Spinal cord (tissue), 10 donors: ENCODE measurements at places on chromosomes 13 and 19.
A peak's percentile ranks its signal among the peaks of the same experiment; 100 is the strongest.

- no peak for DNase-seq
Measured at GRCh38 chr13:33341861-33342452, 56.4 kb upstream of the STARD13 start.

DNA sequence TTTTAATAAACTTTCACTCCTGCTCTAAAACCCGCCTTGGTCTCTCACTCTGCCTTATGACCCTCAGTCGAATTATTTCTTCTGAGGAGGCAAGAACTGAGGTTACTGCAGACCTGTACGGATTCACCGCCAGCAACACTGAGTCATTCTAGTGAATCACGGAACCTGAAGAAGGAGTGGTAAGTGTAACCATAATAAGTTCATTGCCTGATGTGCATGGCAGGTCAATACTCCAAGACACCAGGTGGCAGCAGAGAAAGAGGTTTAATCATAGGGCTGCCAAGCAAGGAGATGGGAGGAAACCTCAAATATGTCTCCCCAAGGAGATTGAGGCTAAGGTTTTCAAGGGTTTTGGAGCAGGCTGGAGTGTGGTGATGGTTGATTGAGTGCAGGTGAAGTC, 204.3 kb upstream of the IPO5 start:
- no peak for DNase-seq

DNA sequence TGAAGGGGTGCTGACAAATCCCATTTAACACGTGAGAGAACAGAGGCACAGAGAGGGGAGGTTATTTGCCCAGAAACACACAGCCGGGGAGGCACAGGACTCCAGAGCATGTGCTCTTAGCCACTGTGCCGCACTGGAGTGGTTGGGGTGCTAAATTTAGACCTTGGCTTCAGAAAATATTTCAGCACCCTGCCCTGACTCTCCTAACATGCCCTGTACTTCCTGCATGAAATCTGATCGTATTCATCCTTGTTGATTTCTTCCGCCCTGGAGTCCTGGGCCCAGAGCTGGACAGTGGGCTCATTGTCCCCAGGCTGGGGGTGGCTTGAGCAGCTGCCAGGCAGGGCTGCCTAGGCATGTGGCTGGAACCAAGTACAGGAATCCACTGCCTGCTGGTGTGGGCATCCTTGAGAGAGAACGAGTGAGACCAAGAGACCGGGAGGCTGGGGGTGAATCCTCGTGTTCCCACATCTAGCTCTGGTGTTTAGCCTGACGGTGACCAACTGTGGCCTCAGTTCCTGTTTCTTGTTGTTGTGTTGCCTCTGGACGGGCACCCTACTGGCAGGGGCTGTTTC, 5.3 kb downstream of the SLC27A1 start:
- DNase-seq: peak; percentile 71

DNA sequence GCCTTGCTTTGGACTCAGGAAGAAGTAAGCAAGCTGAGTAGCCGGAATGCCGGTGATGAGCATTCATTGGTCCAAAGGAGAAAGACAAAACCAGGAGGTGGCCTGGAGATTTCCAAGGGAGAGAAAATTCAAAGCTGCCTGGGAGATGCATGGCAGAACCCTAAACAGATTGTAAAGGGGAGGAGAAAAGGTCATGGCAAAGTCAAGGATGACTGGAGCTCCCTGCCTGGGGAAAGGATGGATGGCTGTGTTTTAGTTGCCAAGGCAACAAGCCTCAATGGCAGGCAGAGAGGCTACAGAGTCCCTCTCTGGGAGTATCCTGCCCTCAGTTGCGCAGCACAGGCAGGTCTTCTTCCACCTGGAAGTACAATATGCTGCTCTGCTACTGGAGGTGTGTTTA, 134.0 kb downstream of the ENOX1 start:
- no peak for DNase-seq

- no peak for DNase-seq
Measured at GRCh38 chr13:44425041-44425814, 51.6 kb downstream of the SERP2 start.
